Esophagus mucosa (tissue), 1 donor: ENCODE measurements at places on chromosomes 16 and 17.
A peak's percentile ranks its signal among the peaks of the same experiment; 100 is the strongest.

DNA sequence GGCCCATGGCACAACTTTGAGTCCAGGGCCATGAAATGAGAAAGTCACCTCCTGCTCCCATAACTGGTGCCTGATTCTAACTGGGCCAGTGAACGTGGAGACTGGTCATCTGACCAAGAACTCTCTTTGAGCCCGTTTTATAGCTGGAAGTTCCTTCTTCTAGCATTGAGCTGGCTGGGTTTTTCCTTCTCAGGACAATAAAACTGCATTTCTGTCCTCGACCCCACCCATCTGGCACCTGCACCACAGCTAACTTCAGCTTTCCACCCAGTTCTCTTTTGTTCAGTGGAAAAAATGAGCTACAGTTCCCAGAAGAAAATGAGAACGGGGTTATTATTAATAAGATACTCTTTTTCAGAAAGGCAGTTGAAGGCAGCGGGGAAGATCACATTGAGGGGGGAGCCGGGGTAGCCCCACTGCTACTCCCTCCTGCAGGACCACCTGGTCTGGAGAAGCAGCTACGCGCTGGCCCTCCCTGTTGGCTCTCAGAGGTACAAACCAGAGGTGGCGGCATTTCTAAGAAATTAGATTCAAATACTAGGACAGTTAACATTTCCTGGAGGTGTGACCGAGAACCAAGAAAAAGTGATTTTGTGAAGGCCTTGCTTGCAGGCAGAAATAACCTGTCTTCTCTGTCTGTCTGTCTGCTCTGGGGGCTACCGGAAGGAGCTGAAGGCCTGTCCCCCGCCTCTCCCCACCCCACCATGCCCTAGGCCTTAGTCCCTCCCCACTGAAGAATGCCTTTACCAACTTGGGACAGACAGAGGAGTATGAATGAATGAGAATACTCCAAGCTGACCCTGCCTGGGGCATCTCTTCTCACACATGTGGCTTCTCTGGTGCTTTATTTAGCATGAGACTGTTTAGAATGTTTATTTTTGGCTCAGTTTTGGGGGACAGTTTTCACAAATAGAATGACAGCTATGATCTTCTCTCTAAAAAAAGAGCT is 123.9 kb downstream of the XYLT1 start:
- no peak for ATAC-seq

DNA sequence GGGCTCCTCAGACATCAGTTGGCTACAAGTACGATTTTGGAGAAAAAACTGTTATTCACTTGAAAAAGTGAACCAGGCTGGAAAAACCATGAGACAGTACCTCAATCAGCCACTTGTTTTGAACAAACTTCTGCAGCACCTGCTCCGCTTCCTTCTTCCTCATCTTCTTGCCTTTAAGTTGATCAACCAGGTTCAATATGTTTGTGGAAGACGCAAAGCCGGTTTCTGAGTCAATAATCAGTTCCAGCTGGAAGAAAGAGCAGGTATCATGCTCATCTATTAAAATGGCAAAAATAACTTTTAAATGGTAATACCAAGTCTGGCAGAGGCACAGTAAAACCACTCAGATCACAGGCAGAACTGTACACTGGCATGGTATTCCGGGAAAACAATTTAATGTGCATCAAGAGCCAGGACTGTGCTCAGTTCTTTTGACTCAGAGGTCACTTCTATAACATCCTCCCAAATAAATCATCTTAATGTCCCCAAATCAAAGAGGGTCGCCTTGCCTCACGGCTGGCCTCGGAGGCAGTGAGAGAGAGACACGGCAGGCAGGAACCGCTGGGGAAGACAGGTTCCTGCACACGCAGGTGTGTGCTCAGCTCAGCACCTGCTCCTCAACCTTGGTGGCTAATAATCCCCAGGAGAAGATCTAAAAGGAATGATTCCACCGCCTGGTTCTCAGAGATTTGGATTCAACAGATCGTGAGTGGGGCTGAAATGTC is 29.7 kb downstream of the KDM8 start:
- no peak for ATAC-seq

DNA sequence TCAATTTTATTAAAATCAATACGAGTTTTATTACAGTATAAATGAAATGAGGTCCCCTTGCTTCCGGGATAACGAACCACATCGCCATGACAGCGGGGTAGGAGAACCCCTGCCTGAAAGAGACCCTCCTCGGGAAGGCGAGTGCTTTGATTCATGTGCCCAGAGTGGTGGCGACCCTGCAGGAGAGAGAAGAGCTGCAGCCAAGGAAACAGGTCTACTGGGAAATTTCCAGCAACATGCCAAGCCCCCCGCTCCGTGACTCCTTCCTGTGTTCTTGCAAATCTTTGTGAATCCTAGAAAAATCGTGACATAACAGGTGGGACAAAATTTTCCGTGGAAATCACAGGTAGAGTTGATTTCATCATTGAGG is 162.5 kb downstream of the WSCD1 start:
- ATAC-seq = no peak

DNA sequence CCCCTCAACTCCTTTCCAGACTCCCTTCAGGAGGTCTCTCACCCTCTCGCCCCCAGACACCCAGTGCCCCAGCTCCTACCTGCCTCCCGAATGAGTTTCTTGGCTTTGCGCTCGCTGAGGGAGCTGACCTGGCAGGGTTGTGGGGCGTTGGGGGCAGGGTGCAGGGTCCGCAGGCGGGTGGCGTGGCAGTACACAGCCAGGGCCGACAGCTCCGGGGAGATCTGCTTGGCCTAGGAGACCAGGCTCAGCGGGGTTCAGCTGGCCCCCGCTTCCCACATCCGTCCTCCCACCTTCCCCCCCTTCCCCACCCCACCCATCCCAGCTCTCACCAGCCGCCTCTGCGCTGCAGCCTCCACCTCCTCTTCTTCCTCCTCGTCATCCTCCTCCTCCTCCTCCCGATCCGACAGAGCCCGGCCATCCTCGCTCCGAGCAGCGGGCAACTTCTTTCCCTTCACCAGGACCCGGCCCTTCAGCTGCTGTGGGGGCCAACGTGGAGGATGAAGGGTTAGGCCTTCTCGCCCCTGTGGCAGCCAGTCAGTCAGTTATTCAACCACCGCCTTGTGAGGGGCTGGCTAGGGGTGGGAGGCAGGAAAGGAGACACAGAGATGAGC is 17.2 kb downstream of the PLCD3 start:
- ATAC-seq = no peak

GRCh38 chr16:27080895-27081294 is 14.2 kb downstream of the C16orf82 start:
- no peak for ATAC-seq

GRCh38 chr16:54031107-54031760 is 255.4 kb downstream of the IRX3 start:
- peak; percentile 89 for ATAC-seq

DNA sequence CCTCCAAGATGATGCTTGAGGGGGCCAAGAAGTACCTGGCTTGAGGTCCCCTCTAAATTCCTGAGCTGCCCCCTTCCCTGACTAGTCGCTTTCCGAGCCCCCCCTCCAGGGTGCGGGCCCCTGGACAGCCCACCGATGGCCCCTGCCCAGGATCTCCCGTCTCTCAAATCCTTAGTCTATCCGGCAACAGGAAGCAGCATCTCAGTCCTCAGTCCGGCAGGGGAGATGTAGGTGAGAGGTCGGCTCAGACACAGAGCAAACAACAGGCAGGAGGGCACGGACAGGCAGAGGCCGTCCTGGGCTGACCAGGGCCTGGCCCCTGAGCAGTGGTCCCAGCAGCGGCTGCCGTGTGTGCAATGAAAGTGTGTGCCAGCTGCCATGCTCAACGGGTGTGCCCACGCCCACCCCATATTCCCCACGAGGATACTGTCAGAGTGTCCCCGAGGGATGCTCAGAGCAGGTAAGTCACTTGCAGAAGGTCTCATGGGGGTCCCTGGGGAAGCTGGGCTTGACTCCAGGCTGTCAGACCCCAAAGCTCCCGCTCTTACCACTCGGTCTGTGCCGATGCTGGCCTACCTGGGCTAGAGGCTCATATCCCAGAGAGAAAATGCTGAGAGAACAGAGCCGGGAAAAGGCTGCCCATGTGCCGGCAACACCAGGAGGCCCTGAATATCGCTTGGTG is 7.2 kb downstream of the SLC43A2 start:
- ATAC-seq = no peak

- no peak for ATAC-seq
These were observed 220.3 kb downstream of the PRKCA start for GRCh38 chr17:66522591-66523272.

GRCh38 chr17:75848523-75849278 is 4.5 kb upstream of the UNC13D start:
- ATAC-seq = no peak

DNA sequence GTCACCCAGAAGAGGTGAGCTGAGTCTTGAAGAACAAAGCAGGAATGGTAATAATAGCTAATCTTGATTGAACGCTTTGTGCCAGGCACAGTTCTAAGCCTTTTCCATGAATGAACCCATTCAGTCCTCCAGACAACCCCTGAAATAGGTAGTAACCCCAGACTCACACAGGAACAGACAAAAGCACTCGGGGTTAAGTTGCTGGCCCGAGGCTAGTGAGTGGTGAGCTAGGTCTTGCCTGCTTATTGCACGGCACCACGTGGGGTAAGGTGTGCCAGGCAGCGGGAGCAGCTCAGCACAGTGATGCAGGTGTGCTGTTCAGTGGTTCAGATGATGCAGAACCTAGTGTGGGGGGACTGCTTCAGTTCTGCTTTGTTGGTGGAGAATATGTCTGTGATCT is 181.6 kb downstream of the RAB11FIP4 start:
- peak; percentile 72 for ATAC-seq

DNA sequence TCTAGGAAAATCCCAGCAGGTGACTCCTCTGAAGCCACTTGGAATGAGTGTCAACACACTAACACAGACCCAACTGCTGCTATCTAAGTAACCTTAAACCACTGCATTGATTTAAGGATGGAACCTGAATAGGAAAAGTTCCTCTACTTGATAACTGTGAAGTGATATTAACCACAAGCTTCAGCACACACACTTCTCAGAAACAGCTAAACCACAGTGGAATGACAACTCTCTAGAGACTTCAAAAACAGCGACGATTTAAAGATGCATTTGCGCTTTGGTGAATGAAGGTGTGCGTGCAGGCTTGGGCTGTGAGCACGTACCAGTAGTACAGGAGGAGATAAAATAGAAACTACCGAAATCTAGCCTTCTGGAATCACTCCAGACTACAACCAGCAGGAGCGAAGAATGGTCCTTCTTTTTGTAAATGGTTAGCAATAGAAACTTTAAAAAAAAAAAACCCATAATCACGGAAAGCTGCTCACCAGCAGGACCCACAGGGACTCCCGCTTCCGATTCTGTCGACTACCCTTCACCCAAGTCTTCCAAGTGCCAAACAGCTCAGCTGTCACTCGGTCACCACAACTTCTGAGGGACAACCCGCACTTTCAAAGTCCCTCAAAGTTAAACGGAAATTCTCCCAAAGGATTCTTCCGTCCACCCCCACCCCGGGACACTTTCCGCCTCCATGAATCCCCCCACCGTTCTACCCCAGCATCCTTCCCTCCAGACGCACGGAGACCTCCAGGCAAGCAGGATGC is 137.7 kb upstream of the CORO6 start:
- peak; percentile 34 for ATAC-seq

DNA sequence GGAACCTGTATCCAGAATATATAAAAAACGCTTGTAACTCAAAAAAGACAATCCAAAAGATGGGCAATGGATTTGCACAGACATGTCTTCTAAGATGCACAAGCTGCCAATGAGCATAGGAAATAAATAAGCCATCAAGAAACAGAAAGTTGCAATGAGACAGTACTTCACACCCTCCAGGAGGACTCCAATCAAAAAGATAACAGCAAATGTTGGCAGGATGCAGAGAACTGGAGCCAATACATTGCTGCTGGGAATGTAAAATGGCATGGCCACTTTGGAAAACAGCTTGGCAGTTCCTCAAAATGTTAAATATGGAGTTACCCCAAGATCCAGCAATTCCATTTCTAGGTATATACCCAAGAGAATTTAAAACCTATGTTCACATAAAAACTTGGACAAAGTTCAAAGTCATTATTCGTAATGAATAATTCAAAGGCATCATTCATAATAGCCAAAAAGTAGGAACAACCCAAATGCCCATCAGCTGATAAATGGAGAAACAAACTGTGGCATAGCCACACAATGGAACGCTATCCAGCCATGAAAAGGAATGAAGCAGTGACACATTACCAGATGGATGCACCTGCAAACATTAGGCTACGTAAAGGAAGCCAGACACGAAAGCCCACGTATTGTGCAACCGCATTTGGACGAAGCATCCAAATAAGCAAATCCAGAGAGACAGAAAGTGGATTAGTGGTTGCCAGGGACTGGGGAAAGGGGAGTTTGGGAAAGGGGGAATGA is 25.6 kb downstream of the GGA2 start:
- ATAC-seq = no peak

DNA sequence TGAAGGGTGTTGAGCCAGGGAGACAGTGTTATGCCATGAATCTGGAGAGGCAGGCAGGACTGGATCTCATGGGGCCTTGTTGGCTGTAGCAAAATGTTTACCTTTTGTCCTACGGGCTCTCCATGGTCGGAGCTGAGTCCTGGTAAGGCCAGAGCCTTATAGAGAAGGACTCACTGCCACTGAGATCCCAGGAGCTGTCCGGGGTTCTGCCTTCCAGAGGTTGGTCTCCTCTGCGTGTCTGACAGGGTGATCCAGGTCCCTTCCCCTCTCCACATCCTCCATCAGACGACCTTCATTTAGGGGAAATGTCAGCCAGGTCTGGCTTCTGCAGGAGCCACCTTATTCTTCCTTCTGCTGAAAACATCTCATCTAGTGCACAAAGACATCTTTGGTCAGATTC is 285.2 kb upstream of the N4BP1 start:
- ATAC-seq = no peak

GRCh38 chr17:14303343-14304221 is 2.7 kb downstream of the HS3ST3B1 start:
- ATAC-seq = no peak

- no peak for ATAC-seq
These were observed 35.0 kb upstream of the RASD1 start for GRCh38 chr17:17531156-17531555.

DNA sequence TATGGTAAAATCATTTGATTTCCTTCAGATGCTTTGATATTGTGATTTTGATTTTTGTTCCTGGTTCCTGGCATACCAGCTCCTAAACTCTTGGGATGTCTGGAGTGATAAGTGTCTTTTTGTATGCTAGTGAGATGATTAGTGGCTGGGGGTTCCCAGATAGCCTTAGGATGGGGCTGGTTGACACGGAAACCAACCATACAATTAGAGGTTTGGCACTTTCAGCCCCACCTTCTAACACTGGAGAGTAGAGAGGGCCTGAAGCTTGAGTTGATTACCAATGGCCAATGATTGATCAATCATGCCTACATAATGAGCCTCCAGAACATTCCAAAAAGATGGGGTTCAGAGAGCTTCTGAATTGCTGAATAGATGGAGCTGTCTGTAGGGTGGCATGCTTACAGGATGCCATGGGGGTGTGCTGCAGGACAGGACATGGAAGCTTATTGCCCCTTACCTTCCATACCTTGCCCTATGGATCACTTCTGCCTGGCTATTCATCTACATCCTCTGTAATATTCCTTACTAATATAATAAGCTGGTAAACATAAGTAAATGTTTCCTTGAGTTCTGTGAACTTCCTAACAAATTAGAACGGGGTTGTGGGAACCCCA is 22.8 kb downstream of the RNF112 start:
- no peak for ATAC-seq

- no peak for ATAC-seq
These were observed 36.6 kb downstream of the TIMM22 start for GRCh38 chr17:1033503-1033902.

GRCh38 chr17:61352408-61352770 is 47.3 kb upstream of the TBX2 start:
- ATAC-seq = no peak
